ENCODE measurements at places on chromosomes 13 and 19.

DNA sequence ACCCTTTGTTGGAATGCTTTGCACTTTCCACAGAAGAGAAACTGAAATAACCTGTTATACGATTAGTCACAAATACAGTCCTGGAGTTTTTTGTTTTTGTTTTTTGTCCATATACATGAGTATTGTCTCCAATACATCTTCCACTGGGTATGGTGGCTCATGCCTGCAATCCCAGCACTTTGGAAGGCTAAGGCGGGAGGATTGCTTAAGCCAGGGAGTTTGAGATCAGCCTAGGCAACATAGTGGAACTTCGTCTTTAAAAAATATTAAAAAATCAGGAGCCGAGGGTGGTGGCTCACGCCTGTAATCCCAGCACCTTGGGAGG lies 25.0 kb downstream of the AP2S1 start:
- no peak for DNase-seq

DNA sequence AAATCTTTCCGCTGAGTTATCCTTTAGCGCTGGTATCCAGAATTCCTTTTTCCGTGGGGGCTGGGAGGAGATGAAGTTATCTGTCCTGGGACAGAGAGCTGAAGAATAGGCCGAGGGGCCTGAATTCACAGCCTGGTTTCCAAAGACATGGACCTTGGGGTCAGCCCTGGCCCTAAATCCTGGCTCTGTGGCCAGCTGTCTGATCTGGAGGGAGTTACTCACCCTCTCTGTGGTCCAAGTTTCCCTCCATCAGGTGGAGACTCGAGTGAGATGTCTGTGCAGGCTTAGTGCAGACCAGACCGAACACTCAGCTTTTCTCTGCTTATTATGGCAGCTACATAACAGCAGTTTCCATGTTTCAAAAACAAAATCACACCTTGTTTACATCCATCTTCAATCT lies 59.6 kb downstream of the CDADC1 start:
- DNase-seq = no peak

DNA sequence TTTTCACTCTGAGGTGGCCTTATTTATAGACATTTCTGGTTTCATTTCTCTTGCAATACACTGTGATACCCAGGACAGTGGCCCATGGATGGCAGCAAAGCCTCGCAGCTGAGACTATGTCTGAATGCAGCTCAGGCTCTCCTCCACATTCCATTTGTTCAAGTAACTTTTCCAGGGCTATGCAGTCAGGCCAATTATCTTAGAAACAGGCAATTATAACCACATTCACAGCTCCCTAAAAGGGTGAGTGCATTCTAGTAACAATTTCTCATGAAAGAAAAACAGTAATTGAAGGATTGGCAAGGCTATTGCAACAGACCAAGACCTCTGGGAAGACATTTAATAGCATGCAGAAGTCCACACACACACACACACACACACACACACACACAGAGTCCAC lies 264.0 kb downstream of the TBC1D4 start:
- DNase-seq = no peak

- DNase-seq = no peak
Observed at GRCh38 chr19:18487576-18488402, 34.1 kb downstream of the ELL start.

- DNase-seq = no peak
Observed at GRCh38 chr19:41425174-41426115, 1.7 kb downstream of the B3GNT8 start.

DNA sequence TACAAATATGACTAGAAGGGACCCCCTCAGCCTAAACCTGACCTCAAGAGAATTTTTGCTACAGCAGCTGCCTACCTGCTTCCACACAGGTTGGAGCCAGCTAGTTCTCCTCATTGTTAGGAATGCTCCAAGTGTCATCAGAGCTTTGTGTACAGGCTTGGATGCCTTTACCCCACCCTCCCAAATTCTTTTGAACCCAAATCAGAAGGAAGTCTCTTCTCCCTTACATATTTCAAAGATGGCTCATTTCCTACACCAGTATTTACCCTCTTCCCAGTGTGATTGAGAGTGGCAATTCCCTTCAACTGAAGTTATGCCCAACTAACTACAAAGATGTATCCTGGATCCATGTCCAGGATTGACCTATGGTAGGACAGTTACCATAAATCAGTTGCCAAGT lies 323.2 kb downstream of the OXGR1 start:
- no peak for DNase-seq

DNA sequence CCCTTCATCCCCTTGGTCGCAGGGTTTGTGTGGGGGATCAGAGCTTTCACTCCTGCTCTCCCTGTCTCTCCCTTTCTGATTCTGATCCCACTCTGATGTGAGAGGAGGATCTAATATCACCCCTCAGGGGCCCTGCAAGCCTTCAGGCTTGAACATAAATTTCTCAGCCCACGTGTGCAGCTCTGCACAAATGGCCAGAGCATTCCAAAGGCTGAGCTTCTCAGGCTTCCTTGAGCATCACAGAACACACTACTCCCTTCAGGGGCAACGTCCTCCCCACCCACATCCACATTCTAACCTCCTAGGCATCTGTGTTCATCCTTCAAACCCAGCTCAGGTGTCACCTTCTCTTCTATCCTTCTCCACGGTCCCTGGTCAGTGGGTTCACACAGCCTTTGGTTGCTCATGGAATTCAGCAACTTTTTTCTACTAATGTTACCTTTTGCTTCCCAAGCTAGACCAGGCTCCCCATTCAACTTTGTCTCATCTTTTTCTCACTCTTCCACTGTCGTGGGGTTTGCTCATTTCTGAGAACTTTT lies 24.4 kb upstream of the DOCK9 start:
- no peak for DNase-seq

- no peak for DNase-seq
Observed at GRCh38 chr13:108361769-108362168, 92.3 kb downstream of the TNFSF13B start.

DNA sequence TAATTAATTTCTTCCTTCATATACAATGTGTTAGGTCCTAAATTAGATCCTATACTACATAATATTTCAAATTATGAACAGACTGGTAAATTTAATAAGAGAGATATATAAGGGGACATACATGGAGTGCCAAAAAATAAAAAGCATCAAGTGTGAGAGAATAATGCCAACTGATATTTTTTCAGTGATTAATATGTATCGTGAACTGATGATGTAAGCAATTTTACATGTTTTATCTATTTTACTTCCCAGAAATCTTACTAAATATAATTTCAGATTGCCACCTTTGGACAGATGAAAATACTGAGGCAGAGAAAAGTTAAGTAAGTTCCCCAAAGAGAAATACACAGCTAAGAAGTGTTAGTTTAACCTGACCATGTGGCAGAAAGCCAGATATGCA lies 870.8 kb downstream of the SLITRK5 start:
- DNase-seq = no peak

DNA sequence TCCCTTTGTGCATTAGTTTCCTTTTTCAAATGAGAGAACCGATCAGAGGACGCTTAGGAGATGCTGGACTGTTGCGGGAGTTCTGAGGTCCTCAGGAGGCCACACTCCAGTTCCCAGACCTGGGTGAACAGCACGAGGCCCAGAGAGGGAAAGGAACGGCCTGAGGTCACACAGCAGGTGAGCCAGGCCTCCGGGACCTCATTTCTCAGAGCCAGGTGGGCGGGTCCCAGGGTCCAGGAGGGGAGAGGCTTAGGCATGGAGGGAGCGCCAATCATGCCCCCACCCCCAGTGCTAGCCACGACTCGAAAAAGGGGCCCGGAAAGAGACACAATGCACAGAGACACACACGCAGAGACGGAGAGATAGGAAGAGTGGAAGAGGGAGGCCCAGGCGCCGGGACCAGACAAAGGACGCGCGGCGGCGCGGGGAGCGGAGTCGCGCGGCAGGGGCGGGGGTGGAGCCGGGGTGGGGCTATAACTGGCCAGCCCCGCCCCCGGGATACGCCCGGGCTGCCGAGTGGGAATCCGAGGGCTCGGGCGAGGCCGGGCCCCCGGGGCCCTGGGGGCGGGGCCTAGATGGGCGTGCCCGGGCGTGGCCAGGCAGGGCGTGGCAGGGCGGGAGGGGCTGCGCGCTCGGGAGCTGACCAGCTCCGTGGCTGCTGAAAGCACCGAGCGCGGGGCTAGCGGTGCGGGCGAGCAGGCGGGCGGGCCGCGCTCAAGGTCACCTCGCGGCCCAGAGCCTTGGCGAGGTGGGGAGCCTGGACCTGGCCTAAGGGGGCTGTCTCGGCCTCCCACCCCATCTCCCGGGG lies 1.6 kb downstream of the ELAVL3 start:
- peak; percentile 70 for DNase-seq

DNA sequence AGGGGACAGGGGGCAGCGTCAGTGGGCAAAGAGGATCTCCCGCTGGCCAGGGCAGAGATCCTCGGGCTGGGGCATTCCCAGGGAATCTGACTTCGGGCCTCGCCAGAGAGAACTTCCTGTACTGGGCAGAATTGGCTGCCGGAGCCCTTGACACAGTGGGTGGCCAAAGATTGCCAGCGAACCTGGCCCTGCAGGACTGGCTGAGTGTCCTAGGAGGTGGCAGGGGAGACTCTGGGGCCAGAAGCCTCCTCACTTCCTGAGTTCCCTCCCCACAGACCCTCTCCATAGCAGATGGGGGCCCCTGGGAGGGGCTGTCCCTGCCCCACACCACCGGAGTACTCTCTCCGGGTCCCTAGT lies 19.3 kb downstream of the DPP9 start:
- DNase-seq = no peak

GRCh38 chr13:24159357-24159756 lies 1.2 kb upstream of the SPATA13 start:
- no peak for DNase-seq

DNA sequence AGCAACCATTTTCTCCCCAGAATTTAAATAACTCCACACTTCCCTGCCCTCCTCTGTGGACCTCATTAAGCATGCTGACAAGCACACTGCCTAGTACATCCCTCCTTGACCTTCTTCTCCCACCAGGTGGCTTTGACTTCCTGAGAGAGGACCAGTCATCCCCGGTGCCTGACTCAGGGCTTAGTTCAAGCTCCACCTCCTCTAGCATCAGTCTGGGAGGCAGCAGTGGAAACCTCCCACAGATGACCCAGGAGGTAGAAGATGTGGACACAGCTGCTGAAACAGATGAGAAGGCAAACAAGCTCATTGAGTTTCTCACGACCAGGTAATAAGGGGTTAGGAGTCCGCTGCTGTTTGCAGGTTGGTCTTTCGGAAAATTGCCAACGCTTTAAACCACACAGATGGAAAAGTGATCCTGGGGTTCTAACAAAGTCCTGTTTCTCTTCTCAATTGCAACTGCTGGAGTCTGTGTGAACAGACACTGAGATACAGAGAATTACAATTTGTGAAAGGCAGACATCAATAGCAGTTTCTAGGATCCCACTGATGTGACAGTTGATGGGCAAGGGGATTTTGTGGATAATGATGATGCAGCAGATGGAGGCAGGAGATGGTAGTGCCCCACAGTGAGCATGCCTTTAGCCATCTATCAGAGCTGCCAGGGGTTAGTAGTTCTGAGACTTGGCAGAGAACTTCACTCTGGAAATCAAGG lies 86.7 kb downstream of the ZAR1L start:
- DNase-seq = no peak
